K562 (cell line): ENCODE measurements at places on chromosomes 1 and 21. TPM values are rescaled to one million over a fixed set of nuclear protein-coding genes. Genes with fewer than 3 reads are reported as not detected.

DNA sequence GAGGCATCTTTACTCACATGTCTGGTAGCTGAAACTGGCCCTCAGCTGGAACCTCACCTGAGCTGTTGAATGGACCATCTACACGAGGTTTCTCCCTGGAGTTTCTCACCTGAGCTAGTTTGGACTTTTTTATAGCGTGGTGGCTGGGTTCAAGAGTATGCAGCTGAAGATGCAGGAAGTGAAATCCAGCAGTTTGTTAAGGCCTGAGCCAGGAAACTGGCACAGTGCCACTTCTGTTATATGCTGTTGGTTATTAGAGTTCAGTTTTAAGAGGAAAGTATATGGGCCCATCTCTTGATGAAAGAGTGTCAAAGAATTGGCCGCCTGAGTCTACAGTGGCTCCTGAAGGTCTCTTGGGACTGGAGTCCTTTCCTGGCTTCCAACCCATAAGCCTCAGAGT, 35.6 kb downstream of the STUM start:
- H3K4me1 ChIP-seq: peaks cover 3% of the 10 kb centered on the region; the same call in 2 of the 3 replicates
- H3K4me3 ChIP-seq: no peak overlapping the region
- no peak for DNase-seq
- peaks cover 35% of the 10 kb centered on the region for H3K27me3 ChIP-seq
- H3K36me3 ChIP-seq: no peaks in the 10 kb centered on the region

DNA sequence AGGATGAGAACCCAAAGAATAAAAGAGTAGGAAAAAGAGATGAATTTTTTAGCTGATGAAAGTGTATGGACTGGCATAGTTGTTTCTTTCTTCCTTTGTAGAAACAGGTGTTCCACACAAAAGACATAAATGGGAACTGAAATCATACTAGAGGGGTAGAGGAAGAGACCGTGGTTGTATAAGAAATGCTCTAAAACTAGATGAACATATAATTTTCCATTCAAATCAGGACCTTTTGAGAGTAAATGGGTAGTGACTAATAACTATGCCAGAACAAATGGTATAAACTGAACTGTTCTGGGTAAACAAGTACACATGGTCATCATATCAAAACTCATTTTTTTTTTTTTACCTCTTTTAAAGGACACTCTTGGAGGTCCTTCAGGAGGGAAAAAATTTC, 344.2 kb downstream of the VAV3 start:
- H3K36me3 ChIP-seq: no peaks in the 10 kb centered on the region
- no peak overlapping the region for H3K27ac ChIP-seq
- no peaks in the 10 kb centered on the region for H3K4me1 ChIP-seq
- H3K27me3 ChIP-seq: no peaks in the 10 kb centered on the region
- DNase-seq: no peak

DNA sequence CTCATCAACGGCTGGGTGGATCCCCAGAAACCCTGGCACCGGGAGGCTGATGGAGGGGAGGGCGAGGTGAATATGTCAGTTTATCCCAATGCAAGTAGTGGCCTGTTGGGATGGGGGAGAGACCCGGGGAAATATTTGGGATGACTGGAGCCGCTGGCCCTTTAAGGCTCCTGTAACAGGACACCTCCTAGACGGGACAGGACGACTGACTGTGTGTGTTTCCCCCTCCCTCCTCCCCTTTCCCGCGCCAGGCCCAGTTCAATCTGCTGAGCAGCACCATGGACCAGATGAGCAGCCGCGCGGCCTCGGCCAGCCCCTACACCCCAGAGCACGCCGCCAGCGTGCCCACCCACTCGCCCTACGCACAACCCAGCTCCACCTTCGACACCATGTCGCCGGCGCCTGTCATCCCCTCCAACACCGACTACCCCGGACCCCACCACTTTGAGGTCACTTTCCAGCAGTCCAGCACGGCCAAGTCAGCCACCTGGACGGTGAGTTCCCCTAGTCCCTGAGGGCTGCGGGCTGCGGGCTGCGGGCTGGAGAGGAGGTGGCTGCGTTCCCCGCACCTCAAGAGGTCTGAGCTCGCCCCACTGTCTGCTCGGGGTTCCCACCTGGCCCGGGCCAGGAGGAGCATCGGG, 44.8 kb upstream of the CCDC27 start:
- peaks cover 65% of the 10 kb centered on the region for H3K27me3 ChIP-seq
- no peak for DNase-seq
- H3K27ac ChIP-seq: no peak overlapping the region

GRCh38 chr1:13228343-13228781, 2.4 kb upstream of the PRAMEF18 start:
- no peak overlapping the region for H3K4me3 ChIP-seq
- H3K27me3 ChIP-seq: no peaks in the 10 kb centered on the region
- peak; percentile 22 for DNase-seq
- no peak overlapping the region for H3K27ac ChIP-seq
- no peaks in the 10 kb centered on the region for H3K4me1 ChIP-seq
- H3K36me3 ChIP-seq: no peaks in the 10 kb centered on the region

Gene ALDH4A1
- 29.2 and 31.4 TPM in 2 replicates for total RNA-seq
